ENCODE measurements at places on chromosomes 3 and 15.

- DNase-seq: peak; percentile 43
- peaks cover 4% of the 10 kb centered on the region for H3K4me1 ChIP-seq
- no peaks in the 10 kb centered on the region for H3K36me3 ChIP-seq
- H3K27ac ChIP-seq: no peak overlapping the region
- H3K4me3 ChIP-seq: no peak overlapping the region
Measured at GRCh38 chr15:76163457-76164295, 103.9 kb downstream of the TMEM266 start.

GRCh38 chr3:177622982-177623617 lies 425.8 kb upstream of the TBL1XR1 start:
- no peaks in the 10 kb centered on the region for H3K27me3 ChIP-seq
- H3K36me3 ChIP-seq: no peaks in the 10 kb centered on the region
- H3K27ac ChIP-seq: no peak overlapping the region
- no peak overlapping the region for H3K4me3 ChIP-seq

GRCh38 chr3:53707222-53707621 lies 139.0 kb downstream of the CHDH start:
- no peaks in the 10 kb centered on the region for H3K27me3 ChIP-seq
- DNase-seq: no peak
- H3K27ac ChIP-seq: no peak overlapping the region

GRCh38 chr3:174219738-174220137 lies 639.4 kb upstream of the NAALADL2 start:
- H3K36me3 ChIP-seq: no peaks in the 10 kb centered on the region
- no peaks in the 10 kb centered on the region for H3K27me3 ChIP-seq
- H3K4me3 ChIP-seq: no peak overlapping the region
- H3K4me1 ChIP-seq: no peaks in the 10 kb centered on the region
- H3K27ac ChIP-seq: no peak overlapping the region

DNA sequence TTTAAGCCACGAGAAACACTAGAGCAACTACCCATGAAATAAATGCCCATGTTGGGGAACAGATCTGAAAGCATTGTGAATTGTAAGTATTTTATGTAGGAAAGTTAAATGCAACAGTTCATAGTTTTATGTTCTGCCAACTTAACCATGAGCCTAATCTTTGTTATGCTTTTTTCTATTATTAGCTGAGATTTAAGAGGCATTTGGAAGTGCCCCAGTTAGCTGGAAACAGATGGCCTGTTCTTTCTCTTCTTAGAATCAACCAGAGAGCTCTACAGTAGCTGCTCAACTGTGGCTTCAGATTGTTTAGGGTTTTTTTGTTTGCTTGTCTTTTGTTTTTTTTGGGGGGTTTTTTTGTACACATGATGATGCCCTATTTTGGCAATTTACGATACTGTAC lies 284.4 kb downstream of the KCNH8 start:
- no peak for DNase-seq
- no peak overlapping the region for H3K27ac ChIP-seq
- no peaks in the 10 kb centered on the region for H3K36me3 ChIP-seq

DNA sequence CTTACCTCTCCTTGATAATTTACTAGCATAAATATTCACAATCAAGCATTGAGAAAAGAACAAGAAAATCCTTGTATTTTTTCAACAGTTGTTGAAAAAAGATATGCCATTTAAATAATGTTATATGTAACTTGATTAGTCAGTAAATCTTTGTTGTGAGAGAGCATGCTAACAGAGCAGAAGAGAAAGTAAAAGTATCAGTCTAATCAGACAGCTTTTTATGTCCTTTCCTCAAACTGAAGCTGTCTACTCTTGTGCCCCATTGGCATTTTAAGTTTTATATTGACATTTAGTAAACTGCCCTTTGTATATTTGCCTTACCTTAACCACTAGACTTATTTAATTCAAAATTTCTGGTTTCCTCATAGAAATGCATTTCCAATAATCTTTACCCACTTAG lies 668.7 kb downstream of the OTOL1 start:
- H3K27ac ChIP-seq: no peak overlapping the region
- no peak overlapping the region for H3K4me3 ChIP-seq
- no peaks in the 10 kb centered on the region for H3K36me3 ChIP-seq
- no peaks in the 10 kb centered on the region for H3K27me3 ChIP-seq
- DNase-seq: no peak
- no peaks in the 10 kb centered on the region for H3K4me1 ChIP-seq

GRCh38 chr3:125647318-125648014 lies 52.2 kb upstream of the OSBPL11 start:
- H3K4me1 ChIP-seq: no peaks in the 10 kb centered on the region
- H3K27me3 ChIP-seq: no peaks in the 10 kb centered on the region
- DNase-seq: no peak
- H3K27ac ChIP-seq: no peak overlapping the region

- no peaks in the 10 kb centered on the region for H3K27me3 ChIP-seq
- no peak for DNase-seq
- H3K36me3 ChIP-seq: no peaks in the 10 kb centered on the region
Measured at GRCh38 chr15:29819979-29820378, 2.3 kb downstream of the TJP1 start.

Measured in uterus (tissue), 4 donors.